CD4-positive, alpha-beta T cell (primary cell): ENCODE measurements at places on chromosomes 11 and 22.

- no peak for DNase-seq
These were observed 60.4 kb downstream of the TECTA start for GRCh38 chr11:121161349-121161917.

GRCh38 chr11:3224401-3225057, 5.9 kb upstream of the MRGPRG start:
- no peak for DNase-seq

DNA sequence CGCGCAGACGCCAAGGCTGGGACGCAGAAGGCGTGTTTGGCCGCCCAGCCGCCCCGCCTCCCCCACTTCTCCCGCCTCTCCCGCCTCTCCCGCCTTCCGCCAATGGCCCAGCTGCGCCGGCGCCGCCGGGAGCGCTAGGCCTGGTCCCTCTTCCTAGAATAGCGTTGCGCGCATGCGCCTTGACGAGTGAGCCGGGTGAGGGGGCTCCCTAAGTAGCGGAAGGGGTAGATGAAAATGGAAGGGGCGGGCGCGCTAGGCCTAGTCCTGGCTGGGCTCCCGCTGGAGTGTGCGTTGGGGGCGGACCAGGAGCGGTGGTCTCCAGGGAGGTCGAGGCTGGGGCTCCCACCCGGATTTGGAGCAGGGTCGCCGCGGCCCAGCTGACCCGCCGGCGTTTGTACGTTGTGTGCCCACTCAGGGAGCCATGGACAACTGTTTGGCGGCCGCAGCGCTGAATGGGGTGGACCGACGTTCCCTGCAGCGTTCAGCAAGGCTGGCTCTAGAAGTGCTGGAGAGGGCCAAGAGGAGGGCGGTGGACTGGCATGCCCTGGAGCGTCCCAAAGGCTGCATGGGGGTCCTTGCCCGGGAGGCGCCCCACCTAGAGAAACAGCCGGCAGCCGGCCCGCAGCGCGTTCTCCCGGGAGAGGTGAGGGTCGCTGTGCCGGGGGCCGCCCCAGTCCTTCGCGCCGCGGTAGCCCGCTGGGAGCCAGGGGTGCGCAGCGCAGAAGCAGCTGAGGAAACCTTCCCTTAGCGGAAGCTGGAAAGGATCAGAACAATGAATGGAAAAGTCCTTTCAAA, at the start of gene AKIP1:
TSS of gene AKIP1 (plus strand) at position 161 of the 795 bp plus-strand sequence. CDS start at position 422, 261 bp downstream.
- DNase-seq: peak; percentile 62

GRCh38 chr11:55572548-55572947, 620 bp downstream of the OR4C16 start:
- DNase-seq: no peak

DNA sequence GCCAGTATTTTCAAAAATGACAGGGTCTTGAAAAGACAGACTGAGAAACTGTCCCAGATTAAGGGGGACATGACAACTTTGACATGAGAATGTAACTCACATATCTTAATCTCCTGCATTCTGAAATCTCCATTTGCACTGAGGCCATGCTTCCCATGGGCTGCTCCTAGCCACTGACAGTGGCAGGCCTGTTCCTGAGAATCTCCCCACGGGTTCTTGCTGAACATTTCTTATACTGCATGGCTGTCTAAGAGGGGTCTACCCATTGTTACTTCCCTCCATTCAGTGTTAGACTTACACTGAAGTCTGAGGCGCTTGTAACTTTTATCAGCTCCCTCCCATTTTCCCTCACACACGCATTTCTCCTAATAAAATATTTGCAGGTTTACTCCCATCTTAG, 1.5 kb downstream of the CEP295 start:
- no peak for DNase-seq

GRCh38 chr22:31243339-31244045, 31.4 kb downstream of the LIMK2 start:
- DNase-seq: no peak

DNA sequence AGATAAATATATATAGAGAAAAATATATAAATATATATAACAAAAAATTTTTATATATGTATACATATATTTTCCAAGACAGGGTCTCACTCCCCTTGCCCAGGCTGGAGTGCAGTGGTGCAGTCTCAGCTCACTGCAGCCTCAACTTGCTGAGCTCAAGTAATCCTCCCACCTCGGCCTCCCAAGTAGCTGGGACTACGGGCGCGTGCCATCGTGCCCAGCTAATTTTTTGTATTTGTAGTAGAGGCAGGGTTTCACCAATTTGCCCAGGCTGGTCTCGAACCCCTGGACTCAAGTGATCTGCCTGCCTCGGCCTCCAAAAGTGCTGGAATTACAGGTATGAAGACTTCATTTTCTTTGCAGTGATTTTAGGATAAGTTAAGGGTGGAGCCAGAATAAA, 38.9 kb upstream of the SEPTIN5 start:
- no peak for DNase-seq

- DNase-seq: no peak
These were observed 8.2 kb downstream of the MS4A15 start for GRCh38 chr11:60764879-60765278.

DNA sequence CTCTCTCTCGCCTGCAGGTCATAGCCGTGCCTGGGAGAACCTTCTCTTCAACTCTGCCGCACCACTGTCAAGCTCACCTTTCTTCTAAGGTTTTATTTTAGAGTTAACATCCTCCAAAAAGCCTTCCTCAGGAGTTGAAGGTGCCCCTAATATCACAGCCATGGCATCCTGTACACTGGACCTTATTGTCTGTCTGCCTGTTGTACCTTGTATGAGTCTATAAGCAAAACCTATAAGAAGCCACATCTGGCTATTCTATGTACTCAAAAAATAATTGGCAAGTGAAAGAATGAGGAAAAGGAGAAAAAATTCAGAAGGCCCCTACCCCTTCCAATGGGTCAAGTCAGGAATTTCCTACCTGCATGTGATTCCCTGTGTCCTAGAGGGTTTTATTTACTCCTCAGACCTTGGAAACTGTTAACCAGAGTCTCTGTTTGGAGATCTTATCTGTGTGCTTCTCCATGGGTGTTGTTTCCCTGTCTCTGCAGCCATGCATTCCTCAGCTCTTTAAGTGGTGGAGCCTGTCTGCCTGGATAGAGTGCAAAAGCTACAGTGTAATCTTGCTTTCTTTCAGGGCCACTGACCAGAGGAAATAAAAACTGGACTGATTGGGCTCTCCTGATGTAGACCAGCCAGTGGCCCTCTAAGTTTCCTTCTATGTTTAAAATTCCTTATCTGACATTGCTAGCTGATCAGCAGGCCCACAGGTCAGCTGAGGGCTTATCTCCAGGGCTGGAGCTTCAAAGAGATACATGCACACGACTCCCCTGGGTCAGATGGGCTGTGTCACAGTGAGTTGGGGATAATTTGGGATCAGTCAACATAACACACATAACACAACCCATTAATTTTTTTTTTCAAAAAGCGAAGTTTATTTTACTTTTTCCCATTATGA, 37.6 kb upstream of the TMEM135 start:
- no peak for DNase-seq

DNA sequence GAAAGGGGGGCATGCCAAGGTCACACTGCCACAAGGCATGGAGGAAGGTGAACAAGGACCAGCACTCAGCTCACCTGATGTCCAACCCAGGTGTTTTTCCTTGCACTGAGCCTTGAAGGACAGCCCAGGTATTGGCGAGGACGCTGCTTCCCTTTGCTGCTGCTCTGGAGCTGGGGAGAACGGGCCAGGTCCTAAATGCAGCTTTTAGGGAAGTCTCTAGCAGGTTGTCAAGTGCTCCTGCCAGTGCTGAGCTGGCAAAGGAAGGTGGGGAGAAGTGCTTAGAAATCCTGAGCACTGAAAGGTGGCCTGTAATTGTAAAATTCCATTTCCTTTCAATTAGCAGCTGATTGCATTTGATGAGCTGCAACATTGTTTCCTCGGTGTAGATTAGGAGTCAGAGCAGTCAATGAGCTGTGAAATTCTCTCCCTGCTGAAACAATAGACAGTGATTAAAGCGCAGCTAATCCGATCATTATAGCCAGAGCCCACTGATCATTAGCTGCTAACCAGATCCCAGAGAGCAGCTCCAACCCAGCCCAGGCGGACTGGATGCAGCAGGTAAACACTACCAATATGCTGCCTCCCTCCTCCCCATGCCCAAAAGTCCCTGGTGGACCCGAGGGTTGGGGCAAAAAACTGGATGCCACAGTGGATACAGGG, 507.6 kb downstream of the INSC start:
- no peak for DNase-seq

DNA sequence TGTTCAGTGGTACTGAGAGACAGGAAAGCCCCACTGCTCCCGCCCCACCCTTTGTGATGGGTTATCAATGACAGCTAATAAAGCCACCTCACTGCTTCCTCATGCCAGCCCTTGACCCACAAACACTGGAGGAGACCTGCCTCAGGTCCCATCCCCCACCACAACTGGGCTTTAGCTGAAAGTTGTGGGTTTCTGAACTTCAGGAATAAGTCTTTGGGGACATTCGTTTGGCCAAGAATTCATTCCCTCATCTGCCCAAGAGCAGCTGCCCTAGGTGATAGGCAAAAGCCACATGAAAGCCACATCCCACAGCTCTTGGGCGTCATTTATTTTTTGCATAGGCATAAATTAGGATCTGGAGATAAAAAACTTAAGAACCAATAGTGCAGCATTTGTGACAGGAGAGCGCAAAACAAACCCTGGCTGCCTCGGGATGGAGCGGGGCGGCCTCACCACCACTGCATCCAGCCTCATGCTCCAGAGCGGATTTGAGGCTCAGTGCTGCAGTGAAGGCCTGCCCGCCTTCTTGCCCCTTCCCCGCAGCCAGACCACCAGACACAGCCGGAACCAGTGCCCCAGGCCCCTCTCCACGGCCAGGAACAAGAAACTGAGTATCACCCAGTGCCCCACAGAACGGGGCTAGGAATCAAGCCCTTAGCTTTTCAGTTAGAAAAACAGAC, 21.2 kb downstream of the SUN2 start:
- no peak for DNase-seq

- no peak for DNase-seq
These were observed 324.8 kb downstream of the DYNC2H1 start for GRCh38 chr11:103434073-103434411.

GRCh38 chr11:64356498-64357411, 2.2 kb upstream of the RPS6KA4 start:
- DNase-seq: no peak

DNA sequence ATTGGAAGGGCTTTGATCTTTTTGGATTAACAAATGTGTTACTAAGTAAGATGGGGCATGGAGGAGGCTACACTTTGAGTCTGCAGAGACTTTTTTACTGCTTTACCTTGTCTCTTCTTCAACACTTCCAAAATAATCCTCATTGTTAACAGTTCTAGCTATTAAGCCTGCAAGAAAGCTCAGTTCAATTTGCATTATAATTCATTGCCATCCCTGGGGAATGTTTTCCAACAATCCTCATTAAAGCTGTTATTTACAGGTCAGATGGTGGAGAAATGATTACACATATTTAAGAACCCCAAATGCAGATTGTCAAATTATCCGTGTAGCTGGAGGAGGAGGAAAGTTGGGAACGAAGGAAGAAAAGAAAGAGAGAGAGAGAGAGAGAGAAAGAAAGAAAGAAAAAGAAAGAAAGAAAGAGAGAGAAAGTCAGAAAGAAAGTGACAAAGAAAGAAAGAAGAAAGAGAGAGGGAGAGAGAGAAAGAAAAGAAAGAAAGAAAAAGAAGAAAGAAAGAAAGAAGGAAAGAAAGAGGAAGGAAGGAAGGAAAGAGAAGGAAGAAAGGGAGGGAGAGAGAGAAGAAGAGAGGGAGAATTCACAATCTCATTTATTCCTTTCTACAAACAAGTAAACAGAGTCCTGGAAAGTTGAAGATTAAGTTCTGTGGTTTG, 443.9 kb downstream of the INSC start:
- DNase-seq: no peak

GRCh38 chr22:47561766-47562165, 799.3 kb downstream of the TBC1D22A start:
- DNase-seq: no peak

DNA sequence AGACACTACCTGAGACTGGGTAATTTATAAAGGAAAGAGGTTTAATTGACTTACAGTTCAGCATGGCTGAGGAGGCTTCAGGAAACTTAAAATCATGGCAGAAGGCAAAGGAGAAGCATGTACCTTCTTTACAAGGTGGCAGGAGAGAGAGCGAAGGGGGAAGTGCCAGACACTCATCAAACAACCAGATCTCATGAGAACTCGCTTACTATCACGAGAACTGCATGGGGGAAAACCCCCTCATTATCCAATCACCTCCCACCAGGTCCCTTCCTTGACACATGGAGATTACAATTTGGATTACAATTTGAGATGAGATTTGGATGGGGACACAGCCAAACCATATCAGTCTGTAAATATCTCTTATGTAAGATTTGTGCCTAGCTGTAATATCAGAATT, 50.9 kb upstream of the ATXN10 start:
- no peak for DNase-seq

DNA sequence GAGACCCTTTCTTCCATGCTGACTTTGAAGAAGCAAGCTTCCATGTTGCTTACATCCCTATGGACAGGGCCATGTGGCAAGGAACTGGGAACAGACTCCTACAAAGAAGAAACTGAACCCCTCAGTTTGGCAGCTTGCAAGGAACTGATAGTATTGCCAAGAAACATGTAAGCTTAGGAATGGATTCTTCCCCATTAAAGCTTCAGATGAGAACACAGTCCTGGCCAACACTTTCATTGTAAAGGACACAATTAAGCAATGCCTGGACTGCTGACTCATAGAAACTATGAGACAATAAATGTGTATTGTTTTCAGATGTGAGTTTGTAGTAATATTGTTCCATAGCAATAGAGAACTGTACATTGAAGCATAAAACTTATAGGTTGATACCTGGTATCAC, 82.4 kb downstream of the AASDHPPT start:
- no peak for DNase-seq
